ENCODE measurements at places on chromosomes 6 and 20.

- DNase-seq: no peak
- H3K4me1 ChIP-seq: peaks cover 3% of the 10 kb centered on the region
- H3K27ac ChIP-seq: no peak overlapping the region
- no peaks in the 10 kb centered on the region for H3K36me3 ChIP-seq
- H3K4me3 ChIP-seq: no peak overlapping the region
Measured at GRCh38 chr6:154522576-154522975, 12.1 kb upstream of the CNKSR3 start.

- DNase-seq: no peak
- no peaks in the 10 kb centered on the region for H3K4me1 ChIP-seq
- peaks cover 13% of the 10 kb centered on the region for H3K36me3 ChIP-seq
- H3K4me3 ChIP-seq: no peak overlapping the region
- H3K27ac ChIP-seq: no peak overlapping the region
Measured at GRCh38 chr6:161011492-161012480, 20.2 kb downstream of the MAP3K4 start.

- H3K36me3 ChIP-seq: no peaks in the 10 kb centered on the region
- peak overlapping the region; percentile 86 for H3K4me3 ChIP-seq
- H3K27ac ChIP-seq: peak overlapping the region; percentile 75
- peaks cover 21% of the 10 kb centered on the region for H3K4me1 ChIP-seq
- peak; percentile 44 for DNase-seq
Measured at GRCh38 chr6:128519132-128519930, 1.1 kb downstream of the PTPRK start.

GRCh38 chr6:108686896-108687295, 126.2 kb downstream of the FOXO3 start:
- DNase-seq: no peak
- H3K27ac ChIP-seq: no peak overlapping the region
- H3K36me3 ChIP-seq: peaks cover 7% of the 10 kb centered on the region
- no peaks in the 10 kb centered on the region for H3K27me3 ChIP-seq
- H3K4me3 ChIP-seq: no peak overlapping the region

DNA sequence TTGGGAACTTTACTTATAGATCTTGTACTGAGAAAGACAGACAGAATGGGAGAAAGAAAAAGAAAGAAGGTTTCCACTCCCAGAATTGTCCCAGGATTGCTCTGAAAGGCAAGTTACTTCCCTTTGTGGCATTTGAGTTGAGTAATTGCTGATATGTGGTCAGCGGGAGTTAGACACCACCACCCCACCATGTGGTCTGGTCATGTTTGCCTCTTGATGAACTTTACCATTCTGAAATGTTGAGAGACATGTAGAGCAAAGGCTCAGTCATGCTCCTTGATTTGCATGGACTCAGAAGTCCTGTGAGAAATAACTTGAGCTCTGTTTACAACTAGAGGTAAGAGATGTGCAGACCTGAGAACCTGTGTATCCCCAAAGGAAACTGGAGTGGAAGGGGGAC, 17.1 kb downstream of the TCF21 start:
- H3K27me3 ChIP-seq: peaks cover 58% of the 10 kb centered on the region
- H3K36me3 ChIP-seq: no peaks in the 10 kb centered on the region
- no peak for DNase-seq
- H3K27ac ChIP-seq: no peak overlapping the region
- H3K4me3 ChIP-seq: no peak overlapping the region
- H3K4me1 ChIP-seq: no peaks in the 10 kb centered on the region

- no peaks in the 10 kb centered on the region for H3K27me3 ChIP-seq
- H3K4me1 ChIP-seq: peaks cover 4% of the 10 kb centered on the region
- H3K27ac ChIP-seq: no peak overlapping the region
Measured at GRCh38 chr6:75296811-75297779, 12.5 kb upstream of the TMEM30A start.

GRCh38 chr20:13458860-13459451, 179.8 kb downstream of the TASP1 start:
- DNase-seq: no peak
- no peak overlapping the region for H3K4me3 ChIP-seq
- H3K27ac ChIP-seq: no peak overlapping the region
- H3K27me3 ChIP-seq: no peaks in the 10 kb centered on the region
- no peaks in the 10 kb centered on the region for H3K4me1 ChIP-seq
- no peaks in the 10 kb centered on the region for H3K36me3 ChIP-seq
